ENCODE measurements at places on chromosomes 4 and X.
A peak's percentile ranks its signal among the peaks of the same experiment; 100 is the strongest.

DNA sequence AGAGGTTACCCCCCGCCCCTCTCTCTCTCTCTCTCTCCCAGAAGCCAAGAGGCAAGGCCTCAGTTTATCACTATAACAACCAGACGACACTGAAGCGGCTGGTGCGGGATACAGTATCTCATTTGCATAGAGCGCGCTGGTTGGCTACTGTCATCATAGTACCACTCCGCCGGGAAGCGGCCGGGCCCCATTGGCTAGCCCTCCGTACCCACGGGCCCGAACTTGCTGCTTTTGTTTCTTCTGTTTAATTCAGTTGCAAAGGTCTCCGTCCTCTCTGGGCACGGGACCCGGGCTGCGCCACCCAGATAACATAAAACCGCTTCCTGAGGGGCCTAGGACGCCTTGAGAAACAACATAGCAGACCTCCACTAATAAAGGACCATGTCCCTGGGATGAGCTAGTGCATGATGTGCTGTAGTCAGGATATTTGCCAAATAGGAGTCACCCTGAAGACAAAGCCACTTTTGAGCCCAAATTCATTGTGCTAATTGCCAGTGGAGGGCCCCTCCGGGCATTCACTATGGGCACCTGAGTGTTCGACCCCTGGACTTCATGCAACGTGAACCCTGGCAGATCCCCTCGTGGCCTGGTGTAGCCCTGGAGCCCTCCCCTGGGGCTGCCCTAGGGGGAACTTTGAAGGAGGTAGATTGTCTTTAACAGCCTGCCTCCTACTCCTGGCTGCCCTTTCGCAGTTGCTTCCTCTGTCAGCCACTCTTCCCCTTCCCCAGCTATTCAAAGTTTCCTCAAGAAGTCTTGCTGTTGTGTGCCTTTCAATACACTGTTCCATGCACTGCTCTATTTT is at the start of gene PCYT1B:
PCYT1B (minus strand) TSS at position 91 of the 802 bp plus-strand sequence. CDS start 242 bp downstream, outside the sequence.
- DNase-seq, result peak; percentile 72

DNA sequence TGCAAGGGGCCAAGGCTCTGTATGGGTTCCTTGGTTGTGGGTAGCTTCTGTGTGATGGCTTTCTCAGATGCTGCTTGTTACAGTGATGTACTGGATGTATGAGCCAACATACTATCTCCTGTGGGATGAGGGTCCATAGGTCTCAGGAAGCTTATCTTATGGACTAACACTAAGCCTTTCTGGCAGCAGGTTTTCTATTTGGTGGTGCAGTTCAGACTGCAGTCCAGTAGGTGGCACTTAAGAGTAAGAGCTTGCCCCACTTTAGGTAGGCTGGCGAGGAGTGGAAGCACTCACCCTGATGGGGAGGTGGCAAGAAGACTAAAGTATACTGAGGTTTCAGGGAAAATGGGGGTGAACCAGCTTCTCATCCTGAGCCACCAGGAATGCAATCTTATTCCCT is 306.7 kb upstream of the MAOA start:
- no peak for DNase-seq

GRCh38 chrX:69137371-69138117 is 27.7 kb downstream of the PJA1 start:
- DNase-seq, result peak; percentile 54

DNA sequence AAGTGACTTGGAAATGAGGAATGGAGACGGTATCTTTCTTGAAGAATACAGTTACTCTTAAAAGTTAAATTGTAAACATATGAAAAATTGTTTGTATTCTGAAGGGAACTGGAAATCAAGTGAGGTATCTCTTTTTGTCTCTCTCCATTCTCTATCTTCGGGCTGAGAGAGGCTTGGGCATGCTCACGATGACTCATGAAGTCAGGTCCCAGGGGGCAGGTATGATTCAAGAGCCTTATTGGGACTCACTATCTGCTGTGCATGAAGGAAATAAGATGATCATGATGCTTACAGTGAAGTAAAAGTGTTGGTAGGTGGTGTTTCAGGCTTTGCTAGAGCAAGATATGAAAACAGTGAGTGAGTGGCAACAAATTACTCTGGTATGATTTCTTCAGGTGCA is 200.4 kb upstream of the PITX2 start:
- no peak for DNase-seq

DNA sequence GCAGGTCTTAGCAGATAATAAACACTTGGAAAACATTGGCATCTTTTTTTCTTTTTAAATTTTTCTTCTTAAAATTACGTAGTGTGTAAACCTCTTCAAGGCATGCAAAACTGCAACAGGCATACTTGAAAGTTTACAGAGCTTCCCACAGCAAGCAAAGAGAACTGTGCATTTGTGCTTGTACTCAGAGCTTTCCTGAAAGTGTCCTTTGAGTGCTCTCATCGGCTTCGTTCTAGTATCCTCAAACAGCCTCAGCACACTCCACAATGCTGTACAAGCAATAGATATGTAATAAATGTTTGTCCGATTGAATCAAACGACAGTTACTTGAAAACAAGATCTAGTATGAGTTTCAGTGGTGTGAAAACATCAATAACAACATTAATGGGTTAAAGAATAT is 227.5 kb downstream of the PAPSS1 start:
- DNase-seq, result no peak

Measured in muscle of arm (tissue), 14 donors.